ENCODE measurements at places on chromosomes 1 and 21.
A peak's percentile ranks its signal among the peaks of the same experiment; 100 is the strongest.

DNA sequence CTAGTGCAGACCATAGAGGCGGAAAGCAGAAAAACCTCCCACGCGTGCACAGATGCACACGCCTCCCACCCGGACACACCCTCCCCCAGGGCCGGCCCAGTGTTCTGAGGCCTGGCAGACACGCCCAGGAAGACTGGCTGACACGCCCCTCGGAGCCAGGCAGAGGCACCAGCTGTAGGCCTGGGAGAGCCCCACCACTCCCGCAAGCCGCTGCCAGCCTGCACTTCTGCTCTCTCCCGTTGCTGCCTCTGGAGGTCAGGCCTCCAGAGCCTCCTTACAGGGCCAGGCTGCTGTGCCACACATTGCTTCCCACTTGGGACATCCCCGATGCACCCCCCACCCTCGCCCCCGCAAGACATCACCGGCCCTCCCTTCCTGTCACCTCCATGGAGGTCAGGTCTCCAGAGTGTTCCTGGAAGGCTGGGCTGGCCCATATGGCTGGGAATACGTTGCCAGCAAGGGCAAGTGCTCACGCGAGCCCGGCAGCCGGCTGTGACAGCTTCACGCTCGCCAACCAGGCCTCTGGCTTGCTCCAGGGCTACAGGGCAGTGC is 40.4 kb downstream of the CASZ1 start:
- H3K27ac ChIP-seq = no peak overlapping the region
- H3K36me3 ChIP-seq = no peaks in the 10 kb centered on the region
- H3K4me3 ChIP-seq = no peak overlapping the region
- peaks cover 13% of the 10 kb centered on the region for H3K4me1 ChIP-seq
- DNase-seq = peak; percentile 89

GRCh38 chr21:42165901-42166300 is 53.0 kb upstream of the ABCG1 start:
- no peaks in the 10 kb centered on the region for H3K36me3 ChIP-seq
- no peaks in the 10 kb centered on the region for H3K4me1 ChIP-seq
- H3K4me3 ChIP-seq = no peak overlapping the region

DNA sequence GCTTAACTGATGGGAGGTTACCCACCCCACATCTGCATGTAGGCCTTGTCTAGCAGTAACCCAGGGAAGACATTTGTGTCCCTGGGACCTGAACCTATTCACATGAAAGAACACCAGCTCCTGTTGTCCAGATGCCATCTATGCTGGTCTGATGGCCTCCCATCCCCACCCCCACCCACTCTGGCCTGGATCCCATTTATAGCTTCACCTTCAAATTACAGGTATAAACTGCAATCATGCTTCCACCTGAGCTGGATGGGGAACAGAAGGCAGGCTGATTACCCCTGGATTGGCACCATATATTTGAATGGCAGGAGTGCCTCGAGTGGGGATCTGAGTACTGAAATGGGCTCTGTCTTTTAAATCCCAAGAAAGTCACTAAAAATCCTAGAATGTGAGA is 312.7 kb upstream of the USP24 start:
- no peak overlapping the region for H3K27ac ChIP-seq
- no peaks in the 10 kb centered on the region for H3K27me3 ChIP-seq
- no peak for DNase-seq
- H3K36me3 ChIP-seq = no peaks in the 10 kb centered on the region
- H3K4me1 ChIP-seq = no peaks in the 10 kb centered on the region

GRCh38 chr21:27060190-27060589 is 93.3 kb upstream of the ADAMTS5 start:
- no peak overlapping the region for H3K4me3 ChIP-seq
- no peak overlapping the region for H3K27ac ChIP-seq
- no peak for DNase-seq
- no peaks in the 10 kb centered on the region for H3K36me3 ChIP-seq
- H3K27me3 ChIP-seq = no peaks in the 10 kb centered on the region

GRCh38 chr1:201916649-201917249 is 28.1 kb downstream of the SHISA4 start:
- no peaks in the 10 kb centered on the region for H3K36me3 ChIP-seq
- no peaks in the 10 kb centered on the region for H3K27me3 ChIP-seq
- H3K4me1 ChIP-seq = peaks cover 75% of the 10 kb centered on the region
- DNase-seq = peak; percentile 68
- H3K27ac ChIP-seq = peak overlapping the region; percentile 82

DNA sequence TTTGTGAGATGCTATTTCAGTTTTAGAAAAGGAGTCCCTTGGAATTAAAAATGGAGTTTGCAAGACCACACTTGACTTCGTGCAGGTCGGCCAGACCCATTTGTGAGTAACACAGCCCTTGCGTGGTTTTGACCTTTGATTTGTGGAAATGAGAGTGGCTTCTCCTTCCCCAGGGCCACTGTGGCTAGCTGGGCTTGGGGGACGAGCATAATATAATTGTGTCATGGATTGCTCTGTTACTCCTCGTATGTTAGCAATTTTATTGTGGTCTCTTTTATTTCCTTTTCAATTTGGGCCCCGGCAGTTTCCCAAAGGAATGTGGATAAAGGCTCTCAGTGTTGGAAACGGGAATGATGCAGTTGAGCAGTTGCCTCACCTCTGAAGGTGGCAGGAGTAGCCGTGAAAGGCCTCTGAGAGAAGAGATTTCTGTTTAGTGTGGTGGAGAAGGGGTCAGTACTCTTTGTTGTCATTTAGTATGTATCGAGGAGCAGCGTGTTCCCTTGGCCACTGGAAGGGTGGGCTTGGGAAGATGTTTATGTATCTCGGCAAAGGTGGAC is 194.6 kb downstream of the PBX1 start:
- no peak overlapping the region for H3K4me3 ChIP-seq
- no peaks in the 10 kb centered on the region for H3K4me1 ChIP-seq
- H3K36me3 ChIP-seq = no peaks in the 10 kb centered on the region

- no peak for DNase-seq
- no peaks in the 10 kb centered on the region for H3K4me1 ChIP-seq
- no peak overlapping the region for H3K27ac ChIP-seq
- H3K36me3 ChIP-seq = no peaks in the 10 kb centered on the region
- H3K4me3 ChIP-seq = no peak overlapping the region
- H3K27me3 ChIP-seq = no peaks in the 10 kb centered on the region
Measured at GRCh38 chr1:42929434-42930177, 29.1 kb downstream of the SLC2A1 start.

DNA sequence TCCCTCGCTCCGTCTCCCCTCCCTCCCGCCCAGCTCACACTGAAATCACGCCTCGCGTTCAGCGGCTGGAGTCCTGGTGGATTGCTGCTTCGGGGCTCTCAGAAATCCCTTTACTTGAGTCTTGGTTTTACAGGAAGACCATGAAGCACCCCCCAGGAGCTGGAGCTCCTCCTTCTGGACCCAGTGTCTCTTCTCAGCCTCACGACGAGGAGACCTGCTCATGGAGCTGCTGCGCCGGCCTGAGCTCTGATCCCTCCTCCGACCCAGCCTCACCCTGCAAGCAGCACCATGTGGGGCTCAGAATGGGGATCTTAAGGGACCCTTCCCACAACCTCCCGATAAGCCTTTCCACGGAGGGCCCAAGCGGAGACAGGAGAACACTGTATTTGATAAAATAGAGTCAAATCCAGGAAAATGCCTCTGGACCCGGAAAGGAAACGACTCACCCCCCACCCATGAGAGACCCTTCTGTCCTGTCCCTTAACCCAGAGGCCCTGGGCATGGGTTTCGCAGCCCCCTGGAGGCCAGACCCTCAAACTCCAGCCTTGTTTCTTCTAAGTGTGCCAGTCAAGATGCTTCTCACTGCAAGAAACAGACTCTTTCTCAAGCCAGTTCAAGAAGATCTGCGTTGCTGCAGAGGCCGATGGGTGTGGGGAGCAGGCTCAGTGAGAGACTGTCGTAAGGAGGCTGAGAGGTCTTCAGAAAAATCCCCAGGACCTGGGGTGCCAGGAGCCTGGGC is 26.1 kb downstream of the PDE9A start:
- H3K4me1 ChIP-seq = peaks cover 15% of the 10 kb centered on the region
- no peaks in the 10 kb centered on the region for H3K27me3 ChIP-seq
- no peak for DNase-seq
- H3K4me3 ChIP-seq = no peak overlapping the region
- no peaks in the 10 kb centered on the region for H3K36me3 ChIP-seq

DNA sequence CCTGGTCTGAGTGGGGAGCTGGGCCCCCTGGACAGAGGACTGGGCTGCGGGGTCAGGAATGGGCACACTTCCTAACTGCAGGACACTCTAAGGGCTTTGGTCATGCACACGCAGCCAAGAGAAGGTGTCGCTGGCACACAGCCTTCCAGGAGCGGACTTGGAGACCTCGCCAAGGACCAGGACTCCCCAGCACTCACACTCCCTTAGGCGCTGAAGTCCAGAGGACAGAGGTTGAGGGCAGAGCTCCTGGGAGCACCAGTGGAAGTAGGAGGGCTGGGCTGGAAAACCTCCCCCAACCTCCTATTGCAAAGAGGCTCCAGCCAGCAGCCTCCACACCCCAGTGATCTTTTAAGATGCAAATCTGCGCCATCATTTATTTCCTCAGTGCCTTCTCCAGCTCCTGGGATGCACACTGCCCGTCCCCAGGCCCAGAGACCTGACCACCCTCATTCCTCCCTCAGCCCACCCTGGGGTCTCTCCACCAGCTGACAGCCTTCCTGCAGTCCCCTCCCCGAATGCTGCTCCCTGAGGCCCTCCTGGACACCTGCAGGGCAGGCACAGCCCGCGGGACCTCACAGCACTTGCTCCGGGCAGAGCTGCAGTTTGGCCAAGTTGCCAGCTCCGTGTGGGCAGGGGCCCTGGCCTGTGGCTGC is 3.0 kb downstream of the TSPEAR start:
- H3K27ac ChIP-seq = no peak overlapping the region
- no peak for DNase-seq
- no peaks in the 10 kb centered on the region for H3K36me3 ChIP-seq

DNA sequence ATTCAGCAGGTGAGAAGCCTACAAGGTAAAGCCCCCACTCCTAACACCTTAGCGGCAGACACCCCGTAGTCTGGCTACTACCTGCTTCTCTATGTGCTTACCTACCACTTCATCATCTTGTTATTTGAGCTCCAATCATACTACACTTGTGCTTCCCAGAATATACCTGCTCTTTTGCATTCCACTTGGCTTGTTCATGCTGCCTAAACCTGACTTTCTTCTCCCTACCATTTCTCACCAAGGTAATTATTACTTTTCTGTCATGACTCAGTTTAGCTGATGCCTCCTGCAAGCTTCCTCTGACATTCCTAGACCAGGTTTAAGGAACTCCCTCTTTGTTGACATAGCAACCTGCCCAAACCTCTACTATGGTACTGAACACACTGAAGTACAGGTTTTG is 495.6 kb upstream of the C1orf87 start:
- H3K27me3 ChIP-seq = no peaks in the 10 kb centered on the region
- no peak overlapping the region for H3K4me3 ChIP-seq
- DNase-seq = no peak

- H3K27ac ChIP-seq = no peak overlapping the region
- no peak for DNase-seq
- H3K4me3 ChIP-seq = no peak overlapping the region
- H3K27me3 ChIP-seq = no peaks in the 10 kb centered on the region
- H3K36me3 ChIP-seq = no peaks in the 10 kb centered on the region
Measured at GRCh38 chr1:9279172-9279840, 13.4 kb upstream of the SPSB1 start.

DNA sequence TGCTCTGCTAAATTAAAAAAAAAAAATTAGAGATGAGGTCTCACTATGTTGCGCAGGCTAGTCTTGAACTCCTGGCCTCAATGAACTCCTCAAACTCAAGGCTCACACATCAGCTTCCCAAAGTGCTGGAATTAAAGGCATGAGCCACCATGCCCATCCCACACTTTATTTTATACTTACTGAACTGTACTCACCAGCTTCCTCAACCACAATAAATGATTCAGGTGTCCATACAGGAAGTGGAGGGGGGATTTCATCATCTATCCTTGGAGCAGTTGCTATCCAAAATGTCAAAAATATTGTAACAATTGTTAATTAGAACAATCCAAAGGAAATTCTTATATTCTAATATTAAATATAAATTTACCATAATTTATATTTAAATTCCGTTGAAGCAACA is 22.4 kb upstream of the RSBN1 start:
- H3K27me3 ChIP-seq = no peaks in the 10 kb centered on the region
- no peak for DNase-seq
- H3K36me3 ChIP-seq = no peaks in the 10 kb centered on the region
- H3K4me1 ChIP-seq = no peaks in the 10 kb centered on the region

GRCh38 chr1:212288615-212289014 is 3.4 kb downstream of the PPP2R5A start:
- H3K36me3 ChIP-seq = no peaks in the 10 kb centered on the region
- H3K4me3 ChIP-seq = no peak overlapping the region
